ENCODE measurements at places on chromosomes 12 and 14.

DNA sequence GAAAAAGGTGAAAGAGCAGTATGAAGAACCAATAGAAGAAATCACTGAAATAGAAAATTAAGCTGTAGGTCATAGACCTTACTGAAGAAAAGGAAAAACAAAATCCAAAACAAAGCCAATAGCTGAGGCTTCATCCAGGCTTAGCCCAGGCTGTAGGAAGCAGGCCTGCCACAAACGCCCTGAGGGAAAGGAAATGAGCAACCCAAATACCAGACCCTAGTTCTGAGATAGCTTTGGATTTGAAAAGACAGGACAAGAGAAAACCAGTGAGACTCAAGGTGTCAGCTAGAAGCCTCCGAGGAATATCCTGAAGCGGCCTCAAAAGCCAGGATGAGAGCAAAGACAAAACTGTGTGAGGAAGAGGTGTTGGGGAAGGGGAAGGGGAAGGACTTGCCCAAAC, 79.2 kb downstream of the FERMT2 start:
- DNase-seq = no peak

DNA sequence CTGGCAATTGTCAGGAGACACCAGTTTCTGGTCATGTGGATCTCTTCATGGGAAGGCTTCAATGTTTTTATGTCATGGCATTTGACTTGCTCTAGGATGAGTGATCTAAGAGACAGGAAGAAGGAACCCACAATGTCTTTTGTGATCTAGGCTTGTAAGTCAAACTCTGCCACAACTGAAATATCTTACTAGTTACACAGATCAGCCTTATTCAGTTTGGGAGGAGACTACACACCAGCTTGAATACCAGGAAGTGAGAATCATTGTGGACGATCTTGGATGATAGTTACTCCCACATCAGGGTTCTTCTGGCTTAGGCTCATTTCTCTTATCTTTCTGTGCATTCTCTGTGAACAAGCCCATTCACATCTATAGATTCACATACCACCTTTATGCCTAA, 236.2 kb upstream of the FBXO33 start:
- no peak for DNase-seq

GRCh38 chr14:103353362-103353761, 19.3 kb downstream of the EIF5 start:
- DNase-seq = peak; percentile 58

DNA sequence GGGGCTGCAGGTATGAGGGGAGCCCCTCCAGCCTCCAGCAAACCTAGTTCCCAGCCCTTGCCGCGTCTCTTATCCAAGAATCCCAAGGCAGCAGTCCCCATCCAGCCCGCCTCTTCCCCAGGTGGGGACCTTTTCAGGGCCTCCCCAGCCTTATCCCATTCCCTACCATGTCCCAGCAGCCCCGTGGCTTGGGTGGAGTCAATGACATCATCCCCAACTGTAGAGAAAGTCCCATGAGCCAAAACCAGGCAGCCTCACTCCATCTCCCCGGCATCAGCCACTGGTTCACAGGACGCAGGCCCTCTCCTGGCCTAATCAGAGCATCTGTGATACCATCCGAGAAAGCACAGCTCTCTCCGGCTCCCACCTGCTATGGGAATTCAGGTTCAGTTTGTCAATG, 131.0 kb downstream of the NCOR2 start:
- no peak for DNase-seq

DNA sequence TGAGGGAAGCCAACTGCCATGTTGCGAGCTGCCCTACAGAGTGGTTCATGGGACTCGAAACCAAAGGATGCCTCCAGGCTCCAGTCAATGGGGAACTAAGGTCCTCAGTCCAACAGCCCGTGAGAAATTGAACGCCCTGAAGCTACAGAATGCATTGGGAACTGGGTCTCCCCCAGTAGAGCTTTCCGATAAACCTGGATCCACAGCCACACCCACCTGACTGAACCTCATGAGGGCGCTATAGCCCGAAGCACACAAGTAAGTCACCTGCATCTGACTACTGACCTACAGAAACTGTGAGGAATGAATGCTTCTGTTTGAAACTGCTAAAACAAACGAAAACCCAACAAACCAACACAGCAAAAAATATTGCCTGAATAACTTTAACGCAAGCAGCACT, 1297.7 kb downstream of the AACS start:
- no peak for DNase-seq

- no peak for DNase-seq
These were observed 2.2 kb upstream of the FBXO33 start for GRCh38 chr14:39434401-39434800.

GRCh38 chr14:49619730-49620129, 696 bp downstream of the RPL36AL start:
- no peak for DNase-seq

DNA sequence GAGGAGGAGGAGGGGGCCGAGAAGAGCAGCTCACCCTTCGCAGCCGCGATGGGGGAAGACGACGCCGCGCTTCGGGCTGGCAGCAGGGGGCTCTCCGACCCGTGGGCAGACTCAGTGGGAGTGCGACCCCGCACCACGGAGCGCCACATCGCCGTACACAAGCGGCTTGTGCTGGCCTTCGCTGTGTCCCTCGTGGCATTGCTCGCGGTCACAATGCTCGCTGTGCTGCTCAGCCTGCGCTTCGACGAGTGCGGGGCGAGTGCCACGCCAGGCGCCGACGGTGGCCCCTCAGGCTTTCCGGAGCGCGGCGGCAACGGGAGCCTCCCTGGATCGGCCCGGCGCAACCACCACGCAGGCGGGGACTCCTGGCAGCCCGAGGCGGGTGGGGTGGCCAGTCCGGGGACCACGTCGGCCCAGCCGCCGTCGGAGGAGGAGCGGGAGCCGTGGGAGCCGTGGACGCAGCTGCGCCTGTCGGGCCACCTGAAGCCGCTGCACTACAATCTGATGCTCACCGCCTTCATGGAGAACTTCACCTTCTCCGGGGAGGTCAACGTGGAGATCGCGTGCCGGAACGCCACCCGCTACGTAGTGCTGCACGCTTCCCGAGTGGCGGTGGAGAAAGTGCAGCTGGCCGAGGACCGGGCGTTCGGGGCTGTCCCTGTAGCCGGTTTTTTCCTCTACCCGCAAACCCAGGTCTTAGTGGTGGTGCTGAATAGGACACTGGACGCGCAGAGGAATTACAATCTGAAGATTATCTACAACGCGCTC, 745 bp downstream of the TRHDE start:
- DNase-seq = no peak

DNA sequence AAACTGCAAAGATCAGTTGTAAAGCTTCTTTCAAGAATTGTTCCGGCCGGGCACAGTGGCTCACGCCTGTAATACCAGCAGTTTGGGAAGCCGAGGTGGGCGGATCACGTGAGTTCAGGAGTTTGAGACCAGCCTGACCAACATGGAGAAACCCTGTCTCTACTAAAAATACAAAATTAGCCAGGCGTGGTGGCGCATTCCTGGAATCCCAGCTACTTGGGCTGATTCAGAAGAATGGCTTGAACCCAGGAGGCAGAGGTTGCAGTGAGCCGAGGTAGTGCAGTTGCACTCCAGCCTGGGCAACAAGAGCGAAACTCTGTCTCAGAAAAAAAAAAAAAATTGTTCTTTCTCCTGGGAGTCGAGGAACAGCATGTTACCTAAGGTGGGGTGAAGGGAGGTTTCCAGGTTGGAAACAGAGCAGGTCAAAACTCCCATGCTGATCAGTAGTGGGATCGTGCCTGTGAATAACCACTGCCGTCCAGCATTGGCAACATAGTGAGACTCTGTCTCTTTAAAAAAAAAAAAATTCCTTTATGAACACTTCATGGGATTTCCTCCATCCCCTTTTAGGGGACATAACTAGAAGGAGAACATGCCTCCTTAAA, 13.9 kb downstream of the FBXO34 start:
- no peak for DNase-seq

DNA sequence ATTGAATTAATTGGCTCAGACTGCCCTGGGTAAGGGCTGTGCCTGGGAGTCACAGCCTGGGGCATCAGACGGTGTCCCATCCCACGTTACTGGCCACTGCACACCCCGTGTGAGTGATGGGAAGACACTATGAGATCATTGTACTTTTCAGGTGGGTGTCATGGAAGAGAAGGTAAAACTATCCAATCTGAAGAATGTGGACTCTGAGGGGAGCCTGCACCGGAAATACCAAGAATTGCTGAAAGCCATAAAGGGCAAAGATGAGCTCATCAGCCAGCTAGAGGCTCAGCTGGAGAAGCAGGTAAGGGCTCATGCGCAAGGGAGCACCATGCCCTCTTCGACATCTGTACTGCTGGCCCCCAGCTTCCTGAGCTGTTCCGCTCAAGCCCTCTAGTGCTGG, 24.0 kb downstream of the PLEKHH1 start:
- DNase-seq = no peak

- no peak for DNase-seq
These were observed 74.0 kb downstream of the CCDC92 start for GRCh38 chr12:123898673-123899072.

DNA sequence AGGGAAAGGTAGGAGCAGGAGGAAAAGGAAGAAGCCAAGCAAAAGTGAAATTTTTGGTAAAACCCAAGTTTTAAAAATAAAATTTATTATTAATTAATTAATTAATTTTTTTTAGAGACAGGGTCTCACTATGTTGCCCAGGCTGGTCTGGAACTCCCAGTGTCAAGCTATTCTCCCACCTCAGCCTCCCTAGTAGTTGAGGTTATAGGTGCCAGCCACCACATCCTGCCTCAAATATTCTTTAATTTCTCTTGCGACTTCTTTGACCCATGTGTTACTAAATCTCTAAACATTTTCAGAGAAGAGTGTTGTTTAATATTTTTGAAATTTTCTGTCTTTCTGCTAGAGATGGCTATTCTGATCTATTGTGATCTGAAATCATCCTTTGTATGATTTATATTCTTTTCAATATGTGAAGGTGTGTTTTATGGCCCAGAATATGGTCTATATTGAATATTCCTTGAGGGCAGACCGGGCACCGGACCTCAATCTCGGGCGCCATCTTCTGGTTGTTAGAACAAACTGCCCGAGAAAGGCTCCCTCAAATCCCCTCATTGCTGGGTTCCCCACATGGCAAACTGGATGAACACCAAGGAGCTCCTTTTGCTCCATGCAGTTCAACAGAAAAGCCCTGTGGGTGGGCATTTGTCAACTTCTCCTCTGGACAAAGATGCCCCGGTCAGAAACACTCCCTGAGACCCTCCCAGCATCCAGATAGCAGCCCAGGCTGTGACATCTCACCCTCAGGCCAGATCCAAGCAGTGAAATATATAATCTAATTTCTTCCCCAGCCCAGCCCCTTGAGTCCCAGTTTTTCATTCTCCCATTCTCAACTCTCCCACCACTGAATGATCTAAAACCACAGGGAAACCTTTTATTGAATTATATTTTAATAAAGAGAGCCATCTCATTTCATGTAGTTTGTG, 110.5 kb downstream of the ASCL4 start:
- DNase-seq = peak; percentile 73

DNA sequence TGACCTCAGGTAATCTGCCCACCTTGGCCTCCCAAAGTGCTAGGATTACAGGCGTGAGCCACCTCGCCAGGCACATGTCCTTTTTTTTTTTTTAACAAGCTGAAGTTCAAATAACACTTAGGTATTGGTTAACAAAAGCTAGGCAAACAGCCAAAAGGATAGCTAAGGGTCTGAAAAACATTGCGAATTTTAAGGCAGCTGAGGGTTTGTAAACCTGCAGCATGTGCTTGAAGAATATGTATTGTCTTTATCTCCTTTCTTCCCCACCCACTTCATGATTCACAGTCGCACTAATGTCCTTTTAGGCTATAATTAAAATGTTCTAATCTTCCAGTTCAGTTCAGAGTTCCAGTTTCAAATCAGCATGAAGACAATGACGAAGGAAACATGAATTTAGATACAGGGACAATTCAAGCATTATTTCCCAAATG, 30.1 kb upstream of the CERS5 start:
- no peak for DNase-seq

DNA sequence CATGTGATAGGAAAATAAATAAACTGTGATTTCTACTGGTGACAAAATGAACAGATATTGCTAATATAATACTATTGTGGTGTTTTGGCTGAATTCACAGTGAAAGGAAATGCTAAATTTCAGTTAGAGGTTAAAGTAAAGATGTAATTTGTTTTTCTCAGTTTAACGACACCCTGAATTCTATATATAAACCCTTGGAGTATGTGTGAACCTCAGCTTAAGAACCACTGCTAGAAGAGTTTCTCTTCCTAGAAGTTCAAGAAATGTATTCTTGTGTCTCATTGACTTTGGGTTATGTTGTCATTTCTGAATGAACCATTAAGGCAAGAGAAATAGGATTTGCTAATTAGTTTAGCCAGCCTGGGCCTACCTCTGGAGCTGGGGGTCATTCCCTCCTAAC, 8.2 kb downstream of the FBXO34 start:
- DNase-seq = no peak

DNA sequence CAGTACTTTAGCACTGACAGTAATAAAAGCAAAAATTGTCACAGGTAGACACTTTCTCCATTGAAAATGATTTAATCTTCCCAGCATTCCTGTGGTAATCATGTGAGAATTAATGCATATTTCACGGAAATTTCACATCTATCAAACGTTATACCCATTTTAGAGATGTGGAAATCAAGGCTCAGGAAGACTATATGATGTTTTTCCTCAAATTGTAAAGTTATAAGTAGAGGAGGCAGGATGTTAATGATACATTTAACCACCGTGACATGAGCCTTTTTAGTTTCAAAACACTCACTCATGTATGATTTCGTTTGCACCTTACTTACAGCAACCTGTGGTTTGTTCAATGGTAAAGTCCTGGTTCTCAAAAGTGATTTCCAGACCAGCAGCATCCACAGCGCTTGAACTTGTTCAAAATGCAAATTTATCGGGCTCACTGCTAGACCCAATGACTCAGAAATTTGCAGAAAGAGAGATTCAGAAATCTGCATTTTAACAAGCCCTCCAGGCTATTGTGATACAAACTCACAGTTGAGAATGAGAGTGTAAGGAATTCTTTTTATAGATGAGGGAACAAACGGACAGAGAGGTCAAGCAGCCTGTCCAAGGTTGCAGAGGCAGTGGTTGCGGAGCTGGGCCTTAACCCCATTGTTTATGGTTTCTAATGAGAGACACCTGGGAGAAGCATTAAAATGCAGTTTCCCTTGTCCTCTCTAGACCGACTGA, 654.8 kb upstream of the TBX3 start:
- no peak for DNase-seq

GRCh38 chr12:6635856-6636531, at the start of gene LPAR5:
LPAR5 (minus strand) TSS chr12:6635959; CDS start chr12:6621248, 14,711 bp downstream.
- DNase-seq = peak; percentile 78

DNA sequence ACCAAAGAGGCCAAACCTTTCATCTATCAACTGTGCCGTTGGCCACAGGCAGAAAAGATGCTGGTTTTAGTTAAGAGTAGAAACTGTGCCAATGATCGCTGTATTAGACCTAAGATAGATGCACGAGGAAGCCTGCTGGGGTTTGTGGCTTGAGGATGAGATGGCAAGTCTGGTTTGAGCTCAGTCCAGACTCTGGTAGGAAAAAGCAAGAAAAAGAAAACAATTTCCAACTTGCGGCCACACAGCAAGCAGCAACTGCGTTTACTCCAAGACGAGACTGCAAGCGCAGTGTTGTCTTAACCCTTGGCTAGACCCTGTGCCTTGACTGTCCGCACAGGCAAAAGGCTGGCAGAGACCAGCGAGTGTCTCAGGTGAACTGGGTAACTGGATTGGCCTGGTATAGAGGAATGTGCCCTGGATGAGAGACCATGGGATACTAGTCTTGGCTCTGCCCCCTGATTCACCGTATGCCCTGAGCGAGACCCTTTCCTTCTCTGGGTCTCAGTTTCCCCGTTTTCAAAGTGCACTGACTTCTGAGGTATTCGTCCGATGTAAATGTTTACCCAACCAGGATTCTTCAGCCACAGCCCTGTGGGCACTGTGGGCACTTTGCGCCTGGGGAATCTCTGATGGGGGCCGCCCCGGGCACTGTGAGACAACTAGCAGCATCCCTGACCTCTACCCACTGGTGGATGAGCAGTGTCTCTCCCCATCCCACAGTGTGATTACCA, 113.4 kb downstream of the DICER1 start:
- DNase-seq = no peak
